ENCODE measurements at places on chromosomes 16 and 17. TPM values are rescaled to one million over a fixed set of nuclear protein-coding genes. Genes with fewer than 3 reads are reported as not detected.

DNA sequence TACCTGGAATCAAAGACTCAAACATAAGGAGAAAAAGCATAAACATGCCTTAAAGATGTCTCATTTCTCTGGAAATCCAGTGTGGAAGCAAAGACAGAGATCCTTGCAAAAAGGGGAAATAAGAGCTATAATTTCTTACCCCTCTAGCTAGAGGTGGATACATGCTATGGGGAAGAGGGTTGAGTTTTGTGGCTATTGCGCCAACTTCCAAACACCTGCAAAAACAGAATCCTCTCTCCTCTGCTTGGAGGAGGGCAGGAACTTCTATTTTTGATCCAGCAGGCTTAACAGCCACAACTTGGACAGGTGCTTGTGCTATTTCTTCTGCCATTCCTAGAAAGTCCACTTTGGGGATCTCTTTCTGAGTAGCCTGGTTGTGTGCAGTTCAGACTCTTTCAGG, 21.5 kb upstream of the NUDT7 start:
- DNase-seq = no peak

- DNase-seq = no peak
Observed at GRCh38 chr16:89018282-89019158, 41.5 kb upstream of the CBFA2T3 start.

- DNase-seq = no peak
Observed at GRCh38 chr17:4152471-4152870, 9.5 kb downstream of the CYB5D2 start.

Gene SLC16A11
- total RNA-seq = 1.2 TPM
